NAMALWA (cell line): ENCODE measurements at places on chromosomes 12 and 14.

DNA sequence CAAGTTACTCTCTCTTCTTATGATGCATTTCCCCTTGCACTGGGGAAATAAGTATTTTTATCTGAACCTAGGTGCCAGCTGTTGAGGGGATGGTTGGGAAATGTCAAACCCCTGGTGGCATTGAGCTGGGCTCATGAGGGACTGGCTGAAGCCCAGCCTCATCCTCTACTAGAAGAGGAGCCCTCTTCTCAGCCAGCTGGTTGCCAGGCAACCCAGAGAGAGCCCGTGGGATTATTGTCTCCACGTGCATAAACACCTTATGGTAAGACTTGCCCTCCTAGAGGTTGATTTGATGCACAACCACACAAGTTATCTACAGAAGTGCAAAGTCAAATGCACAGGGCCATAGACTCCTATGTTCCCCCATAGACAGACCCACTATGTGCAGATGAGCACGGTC is 89.8 kb downstream of the WSCD2 start:
- no peak for DNase-seq

DNA sequence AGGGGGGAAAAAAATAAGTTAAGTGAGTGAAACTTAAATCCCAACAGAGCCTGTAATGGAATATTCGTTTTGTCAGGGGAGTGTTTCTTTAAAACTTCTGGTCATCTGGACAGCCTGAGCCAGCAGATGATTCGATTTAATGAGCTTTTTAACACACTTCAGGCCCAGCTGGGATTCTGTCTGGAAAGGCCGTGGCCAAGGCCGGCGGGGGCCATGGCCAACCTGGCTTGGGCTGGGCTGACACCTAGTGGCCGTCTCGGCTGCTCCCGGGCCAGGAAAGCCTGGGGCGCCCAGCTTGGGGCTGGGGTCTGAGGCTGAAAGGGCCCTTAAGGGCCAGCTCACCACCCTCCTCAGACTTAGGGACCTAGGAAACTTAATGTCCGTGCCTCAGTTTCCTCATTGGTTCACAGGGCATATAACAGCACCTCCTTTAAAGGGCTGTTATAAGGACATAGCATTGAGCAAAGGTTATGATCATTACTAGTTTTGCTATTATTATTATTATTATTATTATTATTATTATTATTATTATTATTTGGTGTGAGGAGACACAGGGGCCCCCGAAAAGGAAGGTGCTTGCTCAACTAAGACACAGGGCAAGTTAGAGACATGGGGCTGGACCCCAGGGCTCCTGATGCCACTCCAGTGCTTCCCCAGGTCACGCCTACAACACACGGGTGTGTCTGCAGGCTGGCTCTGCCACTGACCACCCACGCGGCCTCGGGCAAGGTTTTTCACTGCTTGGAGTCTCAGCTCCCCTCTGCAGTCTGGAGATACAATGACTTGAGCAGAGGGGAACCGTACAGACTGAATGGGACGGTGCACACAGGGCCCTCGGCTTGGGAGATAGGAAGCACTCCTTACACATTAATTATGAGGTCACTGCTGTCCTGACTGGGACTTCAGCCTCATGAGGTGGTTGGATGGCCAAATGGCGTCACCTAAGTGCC is 84.0 kb downstream of the SYNE3 start:
- DNase-seq, result no peak

DNA sequence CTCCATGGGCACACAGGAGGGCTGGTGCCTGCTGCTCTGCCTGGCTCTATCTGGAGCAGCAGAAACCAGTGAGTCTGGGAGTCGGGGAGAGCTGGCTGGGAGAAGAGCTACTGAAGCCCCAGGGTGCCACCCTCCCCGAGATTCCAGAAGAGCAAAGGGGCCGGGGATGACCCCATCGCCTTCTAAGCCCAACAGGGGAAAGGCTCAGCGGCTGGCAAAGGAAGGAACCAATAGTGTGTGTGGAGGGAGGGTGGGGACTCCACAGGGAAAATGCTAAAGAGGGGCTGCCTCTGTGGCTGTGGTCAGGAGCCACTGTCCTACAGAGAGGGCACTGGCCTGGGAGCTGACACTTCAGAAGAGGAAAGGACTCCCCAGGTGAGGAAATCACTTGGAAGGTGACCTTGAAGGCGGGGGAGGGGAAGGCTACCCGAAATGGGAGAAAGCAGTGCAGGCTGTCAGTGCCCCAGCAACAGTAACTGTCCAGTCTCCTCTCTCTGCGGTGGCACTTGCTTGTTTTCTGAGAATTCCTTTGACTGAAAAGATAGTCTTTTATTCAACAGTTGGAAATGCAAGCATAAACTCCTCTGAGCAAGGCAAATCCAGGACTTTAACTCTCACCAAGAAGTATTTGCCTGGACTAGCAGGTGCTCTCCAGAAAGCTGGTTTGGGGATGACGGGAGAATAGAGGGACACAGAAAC is 552 bp downstream of the TAPBPL start:
- DNase-seq, result no peak

DNA sequence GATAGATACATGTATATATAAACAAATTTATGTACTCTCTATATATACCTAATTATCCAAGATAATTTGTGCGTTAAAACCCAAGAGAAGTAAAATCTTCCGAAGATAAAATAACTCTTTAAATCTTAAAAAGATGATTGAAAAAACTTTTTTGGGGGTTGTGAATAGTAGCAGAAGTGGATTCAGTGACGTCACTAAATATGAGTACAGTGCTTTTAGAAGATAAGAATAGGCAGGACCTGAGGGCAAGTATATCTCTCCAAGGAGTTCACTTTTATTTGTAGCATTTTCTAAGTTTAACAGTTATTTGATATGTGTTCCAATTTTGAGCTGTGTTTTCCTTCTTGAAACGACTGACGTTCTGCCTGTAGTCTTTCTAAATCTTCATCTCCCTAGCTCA is 319.8 kb downstream of the PPFIA2 start:
- no peak for DNase-seq

- no peak for DNase-seq
Measured at GRCh38 chr14:95071649-95072280, 85.6 kb downstream of the DICER1 start.

GRCh38 chr12:21985155-21985554 is 43.9 kb upstream of the ABCC9 start:
- DNase-seq, result no peak

- DNase-seq, result peak; percentile 78
Measured at GRCh38 chr14:99884834-99885648, 91.8 kb downstream of the EML1 start.

GRCh38 chr14:35861204-35861868 is 35.2 kb downstream of the BRMS1L start:
- DNase-seq, result peak; percentile 2

GRCh38 chr12:73321776-73322175 is 1049.6 kb downstream of the TRHDE start:
- no peak for DNase-seq

DNA sequence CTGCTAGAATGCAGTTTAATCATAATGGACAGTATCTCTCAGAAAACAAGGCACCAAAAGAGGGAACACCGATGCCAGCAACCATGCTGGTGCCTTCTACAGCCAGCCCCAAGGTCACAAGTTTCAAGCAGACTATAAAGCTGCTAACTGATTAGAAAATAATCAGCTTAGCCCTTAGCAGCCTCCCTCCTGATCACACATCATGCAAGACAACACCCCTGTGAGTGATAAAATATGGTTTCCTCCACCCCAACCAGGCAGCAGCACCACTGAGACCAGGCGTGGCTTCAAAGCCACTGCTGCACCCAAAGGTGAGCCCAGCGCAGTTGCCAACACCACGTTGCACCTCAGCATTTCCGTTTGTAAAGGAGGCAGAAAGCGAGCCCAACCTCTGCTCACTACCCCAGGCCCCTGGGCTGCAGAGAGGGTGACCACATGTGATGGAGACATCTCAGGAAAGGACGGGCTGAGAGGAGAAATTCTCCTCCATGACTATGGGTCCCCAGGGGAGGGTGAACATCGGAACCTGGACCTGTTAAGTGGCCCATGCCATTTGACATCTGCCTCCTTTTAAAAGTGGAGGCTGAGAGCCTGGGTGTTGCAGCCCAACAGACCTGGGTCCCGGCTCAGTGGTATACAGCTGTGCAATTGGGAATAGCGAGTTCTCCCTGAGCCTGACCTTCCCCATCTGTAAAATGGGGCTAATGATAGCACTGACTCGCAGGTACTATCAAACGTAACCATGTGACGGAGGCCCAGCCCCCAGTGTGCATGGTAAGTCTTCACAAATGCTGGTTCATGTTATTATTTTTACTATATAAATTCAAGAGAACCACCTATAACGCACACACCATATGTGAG is 11.5 kb downstream of the ZFP36L1 start:
- DNase-seq, result no peak
